Lower lobe of right lung (tissue), 2 donors: ENCODE measurements at places on chromosomes 1 and 21.

DNA sequence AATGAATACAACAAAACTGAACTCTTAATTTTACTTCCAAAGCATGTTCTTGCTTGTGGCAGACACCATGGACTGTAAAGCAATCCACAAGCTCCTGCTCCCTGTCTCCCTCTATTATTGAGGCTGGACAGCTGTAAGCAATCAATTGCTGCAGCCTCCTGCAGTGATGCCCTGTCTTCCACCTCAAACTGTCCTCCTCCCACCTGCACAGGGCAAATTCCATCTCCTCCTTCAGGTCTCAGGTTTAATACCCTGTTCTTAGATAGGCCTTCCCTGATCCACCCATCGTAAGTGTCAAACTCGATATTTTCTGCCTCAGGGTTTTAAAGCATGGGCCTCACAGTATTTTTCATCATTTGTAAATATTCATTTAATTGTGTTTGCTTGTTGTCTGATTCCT lies 81.8 kb downstream of the LYST start:
- no peak for DNase-seq

GRCh38 chr1:966135-966703 lies at the start of gene PLEKHN1:
Gene PLEKHN1 (plus strand): TSS chr1:966482. CDS start chr1:966532, 50 bp downstream.
- no peak for DNase-seq

- DNase-seq: no peak
Measured at GRCh38 chr1:153397051-153397923, 6.4 kb upstream of the S100A8 start.

DNA sequence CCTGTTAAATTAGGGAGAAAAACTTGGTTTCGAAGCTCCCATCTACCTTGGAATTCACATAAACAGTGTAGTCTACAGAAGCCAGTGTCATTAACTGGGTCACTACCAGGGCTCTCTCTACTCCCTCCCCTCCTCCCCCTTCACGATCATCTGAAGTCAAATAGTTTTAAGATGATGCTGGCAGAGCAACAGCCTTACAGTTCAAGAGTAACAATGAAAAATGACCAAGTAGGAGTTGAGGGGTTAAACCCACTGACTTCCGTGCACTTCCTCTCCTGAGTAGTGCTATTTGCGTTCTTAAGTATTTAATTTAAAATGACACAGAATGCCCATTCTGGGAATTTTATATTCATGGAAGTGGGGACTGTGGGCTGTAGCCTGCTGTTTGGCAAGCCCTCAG lies 236.9 kb downstream of the SIPA1L2 start:
- DNase-seq: no peak

- DNase-seq: no peak
Measured at GRCh38 chr1:10625554-10625953, 150.8 kb downstream of the PEX14 start.

GRCh38 chr1:203271962-203272632 lies 33.2 kb upstream of the BTG2 start:
- DNase-seq: no peak

DNA sequence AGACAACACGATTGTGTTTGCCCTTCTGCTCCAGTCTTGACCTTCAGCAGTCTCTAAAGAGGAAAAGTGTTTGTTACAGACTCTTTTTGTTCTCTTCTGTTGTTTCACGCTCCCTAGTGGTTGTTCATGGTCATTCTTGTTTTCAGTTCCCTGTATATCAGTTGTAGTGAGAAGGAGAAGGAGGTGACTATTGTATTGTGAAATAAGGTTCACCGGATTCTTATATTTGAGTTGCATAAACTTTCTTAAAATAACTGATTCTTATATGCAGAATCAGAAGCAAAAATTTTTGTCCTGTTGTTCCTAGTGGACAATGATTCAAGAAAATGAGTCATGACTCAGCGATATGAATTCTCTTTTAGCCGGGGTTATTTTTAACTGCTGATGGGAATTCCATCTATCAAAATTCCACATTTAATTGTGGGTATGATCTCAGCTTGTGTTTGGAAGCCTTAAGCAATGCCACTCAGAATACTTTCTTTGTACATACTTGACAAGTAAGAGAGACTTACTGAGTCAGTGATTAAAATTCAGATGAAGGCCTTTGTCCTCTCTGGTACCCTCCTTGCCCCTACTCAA lies 152.2 kb downstream of the CLEC20A start:
- no peak for DNase-seq

GRCh38 chr1:205187420-205187819 lies 24.1 kb downstream of the DSTYK start:
- DNase-seq: no peak

DNA sequence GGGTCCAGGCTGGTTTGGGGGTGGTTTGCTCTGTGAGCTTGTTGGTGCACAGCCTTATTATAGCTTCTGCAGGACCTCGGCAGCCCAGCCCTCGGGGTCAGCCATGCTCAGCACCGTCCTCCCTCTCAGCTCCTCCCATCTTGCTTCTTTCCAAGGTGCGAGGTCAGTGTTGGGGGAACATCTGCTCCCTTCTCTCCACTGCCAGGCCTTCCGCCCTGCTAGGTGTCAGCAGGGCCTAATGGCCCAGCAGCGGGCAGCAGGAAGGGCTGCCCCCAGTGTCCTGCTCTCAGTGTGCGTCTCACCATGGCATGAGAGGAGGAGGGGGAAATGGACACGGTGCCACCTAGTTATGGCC lies 36.5 kb upstream of the LRRC3 start:
- no peak for DNase-seq
